Sigmoid colon (tissue), 7 donors: ENCODE measurements at places on chromosomes 11 and 22. TPM values are rescaled to one million over a fixed set of nuclear protein-coding genes. Genes with fewer than 3 reads are reported as not detected.

The NUDT8 gene
- polyA plus RNA-seq, result 29.6 TPM

The B4GALNT4 gene
- 7.6 TPM for polyA plus RNA-seq

The HTATIP2 gene
- polyA plus RNA-seq, result 110 TPM

The OR52K2 gene
- not detected for polyA plus RNA-seq

The SMIM35 gene
- polyA plus RNA-seq, result not detected

The NPAT gene
- polyA plus RNA-seq, result 1.8 TPM

The OR8D4 gene
- not detected for polyA plus RNA-seq

The SUSD2 gene
- 2.6 TPM for polyA plus RNA-seq

The OR10D3 gene
- polyA plus RNA-seq, result not detected

The SLCO2B1 gene
- polyA plus RNA-seq, result 22.4 TPM

The AKIP1 gene
- 18.0 TPM for polyA plus RNA-seq

The C22orf23 gene
- polyA plus RNA-seq, result not detected

The ANGPTL5 gene
- 0.23 TPM for polyA plus RNA-seq

The MS4A5 gene
- polyA plus RNA-seq, result not detected

The ZNF280B gene
- 0.23 TPM for polyA plus RNA-seq

The KLHL35 gene
- polyA plus RNA-seq, result 0.41 TPM

The MIF gene
- 684 TPM for polyA plus RNA-seq

The SLC22A8 gene
- polyA plus RNA-seq, result not detected

The DNAL4 gene
- polyA plus RNA-seq, result 18.7 TPM

The GNG3 gene
- polyA plus RNA-seq, result 2.7 TPM

The DUSP8 gene
- polyA plus RNA-seq, result 6.6 TPM

The TCP11L1 gene
- polyA plus RNA-seq, result 7.7 TPM

The RPLP2 gene
- polyA plus RNA-seq, result 1,777 TPM
